Bronchial epithelial cell (primary cell): ENCODE measurements at places on chromosomes 6 and 20.

GRCh38 chr20:34983995-34984735 is 28.5 kb downstream of the MYH7B start:
- DNase-seq, result no peak

DNA sequence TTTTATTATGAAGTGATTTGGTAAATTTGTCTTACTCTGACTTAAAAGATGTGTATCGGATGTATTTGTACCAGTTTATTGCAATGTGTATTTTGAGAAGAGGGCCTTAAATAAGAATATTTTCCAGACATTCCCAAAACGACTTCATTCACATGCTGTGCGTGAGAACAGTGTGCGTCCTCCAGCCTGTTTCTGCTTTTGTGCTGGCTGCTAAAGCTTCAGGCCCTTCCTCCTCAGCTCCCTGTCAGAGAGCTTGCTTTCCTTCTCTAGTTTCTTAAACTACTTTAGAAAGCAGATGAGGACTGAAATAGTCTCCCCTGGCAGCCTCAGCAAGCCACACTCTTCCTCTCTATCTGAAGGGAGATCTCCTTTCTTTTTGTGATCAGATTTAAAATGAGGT is 157.8 kb downstream of the SAMD5 start:
- DNase-seq, result no peak

DNA sequence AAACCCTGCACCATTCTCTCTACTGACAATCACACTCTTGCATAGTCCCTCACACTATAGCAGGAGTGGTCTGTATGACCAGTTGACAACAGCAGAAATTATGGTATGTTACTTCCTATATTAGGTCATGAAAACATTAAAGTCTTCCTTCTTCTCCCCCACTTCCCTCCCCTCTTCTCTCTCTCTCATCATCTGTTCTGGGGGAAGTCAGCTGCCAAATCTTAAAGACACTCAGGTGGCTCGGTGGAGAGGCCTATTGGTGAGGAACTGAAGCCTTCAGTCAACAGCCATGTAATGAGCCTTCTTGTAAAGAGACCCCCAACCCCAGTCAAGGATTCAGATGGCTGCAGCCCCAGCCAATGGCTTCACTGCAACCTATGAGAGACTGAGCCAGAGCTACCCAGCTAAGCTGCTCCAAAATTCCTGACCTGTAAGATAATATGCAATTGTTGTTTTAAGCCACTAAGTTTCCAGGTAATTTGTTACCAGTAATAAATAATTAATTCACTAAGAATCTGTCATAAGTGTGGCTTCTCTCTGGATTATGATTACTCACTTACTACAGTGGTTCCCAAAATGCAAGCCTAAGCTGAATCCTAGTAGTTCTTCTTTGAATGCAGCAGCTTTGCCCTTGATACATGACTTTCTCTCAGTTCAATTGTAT is 11.2 kb upstream of the TSBP1 start:
- DNase-seq, result no peak

- DNase-seq, result no peak
Measured at GRCh38 chr6:30013291-30013922, 47.7 kb upstream of the POLR1H start.

DNA sequence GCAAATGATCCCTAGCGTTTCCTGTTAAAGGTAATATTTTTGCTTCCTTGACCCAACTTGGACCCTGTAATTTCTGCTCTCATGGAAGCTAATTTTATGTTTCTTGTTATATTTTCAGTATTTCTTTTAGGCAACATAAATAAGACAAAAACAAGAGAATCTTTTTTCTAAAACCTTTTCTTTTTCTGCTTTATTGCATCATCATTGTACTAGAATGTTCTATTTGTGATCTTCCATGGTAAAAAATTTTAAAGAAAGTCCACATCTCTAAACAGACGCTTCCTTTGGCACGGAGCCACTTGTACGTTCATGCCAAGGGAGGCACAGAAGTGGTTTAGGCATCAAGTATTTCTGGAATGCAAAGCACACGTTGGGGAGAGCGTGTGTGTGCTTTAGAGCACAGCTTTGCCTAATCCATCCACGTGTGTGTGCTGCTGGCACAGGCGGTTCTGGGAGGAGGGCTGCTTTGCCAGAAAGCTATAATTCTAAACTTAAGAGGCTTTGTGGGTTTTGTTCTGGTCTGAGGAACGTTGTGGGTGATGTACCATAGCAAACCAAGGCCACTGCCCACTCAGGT is 98.3 kb downstream of the SASH1 start:
- DNase-seq, result peak; percentile 72

GRCh38 chr6:168369786-168370185 is 50.2 kb upstream of the DACT2 start:
- no peak for DNase-seq

GRCh38 chr20:54097236-54097529 is 26.8 kb upstream of the BCAS1 start:
- no peak for DNase-seq

GRCh38 chr6:132811276-132811675 is 3.1 kb upstream of the RPS12 start:
- no peak for DNase-seq

DNA sequence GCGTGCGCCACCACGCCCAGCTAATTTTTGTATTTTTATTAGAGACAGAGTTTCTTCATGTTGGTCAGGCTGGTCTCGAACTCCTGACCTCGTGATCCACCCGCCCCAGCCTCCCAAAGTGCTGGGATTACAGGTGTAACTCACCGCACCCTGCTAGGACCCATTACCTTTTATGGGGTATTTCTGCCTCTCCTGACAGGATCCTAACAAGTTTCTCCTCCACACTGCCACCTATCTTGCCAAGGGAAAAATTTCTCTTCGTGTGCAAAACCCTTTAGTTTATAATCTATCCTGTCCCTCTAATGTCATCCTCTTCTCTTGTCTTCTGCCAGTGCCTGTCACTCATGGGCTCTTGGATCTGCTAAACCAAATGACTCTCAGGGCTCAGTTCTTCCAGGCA is 1.9 kb downstream of the STMND1 start:
- no peak for DNase-seq

- DNase-seq, result no peak
Measured at GRCh38 chr20:34024723-34025351, 31.1 kb downstream of the RALY start.

- no peak for DNase-seq
Measured at GRCh38 chr6:147392917-147393625, 115.4 kb upstream of the SAMD5 start.

DNA sequence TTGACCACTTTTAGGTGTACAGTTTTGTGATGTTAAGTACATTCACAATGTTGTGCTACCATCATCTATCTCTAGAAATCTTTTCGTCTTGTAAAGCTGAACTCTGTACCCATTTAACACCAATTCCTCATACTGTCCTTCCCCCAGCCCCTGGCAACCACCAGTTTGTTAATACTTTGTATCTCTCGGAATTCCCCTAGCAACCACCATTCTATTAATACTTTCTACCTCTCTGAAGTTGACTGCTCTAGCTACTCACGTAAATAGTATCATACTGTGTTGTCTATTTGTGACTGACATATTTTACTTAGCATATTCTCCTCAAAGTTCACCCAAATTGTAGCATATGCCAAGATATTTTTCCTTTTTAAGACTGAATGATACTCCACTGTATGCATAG is 82.3 kb upstream of the CLDN20 start:
- DNase-seq, result no peak

DNA sequence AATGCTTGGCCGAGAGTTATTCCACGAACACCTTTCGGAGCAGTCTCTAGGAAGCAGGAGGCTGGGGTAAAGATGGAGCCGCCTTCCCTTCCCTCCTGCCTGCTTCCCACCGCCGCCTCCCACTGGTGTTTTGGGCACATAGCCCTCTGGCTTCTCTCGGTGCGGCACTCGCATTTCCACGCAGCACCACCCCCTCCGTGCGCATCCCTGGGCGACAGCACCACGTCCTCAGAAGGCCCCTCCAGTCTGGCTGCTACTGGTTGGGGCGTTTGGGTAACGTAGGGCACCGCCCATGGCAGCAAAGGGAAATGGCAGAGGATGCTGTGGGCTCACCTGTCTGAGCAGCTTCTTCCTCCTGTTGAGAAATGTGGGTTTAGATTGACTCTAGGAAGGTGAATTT is 2.4 kb downstream of the COL20A1 start:
- DNase-seq, result no peak

DNA sequence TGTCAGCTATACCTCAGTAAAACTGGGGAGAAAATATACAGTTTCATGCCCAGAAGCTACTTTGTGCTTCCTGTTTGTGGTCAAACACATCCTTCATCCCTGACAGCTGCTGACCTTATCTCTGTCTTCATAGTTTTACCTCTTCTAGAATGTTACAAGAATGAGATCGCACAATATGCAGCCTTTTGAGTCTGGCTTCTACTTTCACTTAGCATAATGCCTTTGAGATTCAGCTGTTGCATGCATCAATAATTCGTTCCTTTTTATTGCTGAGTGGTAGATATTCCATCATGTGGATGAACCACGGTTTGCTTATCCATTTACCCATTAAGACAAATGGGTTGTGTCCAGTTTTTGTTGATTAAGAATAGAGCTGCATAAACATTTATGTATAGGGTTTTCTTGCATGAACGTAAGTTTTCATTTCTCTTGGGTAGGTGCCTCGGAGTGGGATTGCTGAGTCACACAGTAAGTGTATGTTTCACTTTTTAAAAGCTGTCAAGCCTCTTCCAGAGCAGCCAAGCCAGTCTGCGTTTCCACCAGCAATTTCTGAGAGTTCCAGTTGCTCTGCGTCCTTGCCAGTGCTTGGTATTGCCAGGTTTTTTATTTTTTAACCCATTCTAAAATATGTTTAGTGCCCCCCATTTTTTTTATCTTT is 86.6 kb upstream of the PAX1 start:
- DNase-seq, result no peak

GRCh38 chr20:37992802-37993409 is 40.4 kb downstream of the TTI1 start:
- peak; percentile 92 for DNase-seq

DNA sequence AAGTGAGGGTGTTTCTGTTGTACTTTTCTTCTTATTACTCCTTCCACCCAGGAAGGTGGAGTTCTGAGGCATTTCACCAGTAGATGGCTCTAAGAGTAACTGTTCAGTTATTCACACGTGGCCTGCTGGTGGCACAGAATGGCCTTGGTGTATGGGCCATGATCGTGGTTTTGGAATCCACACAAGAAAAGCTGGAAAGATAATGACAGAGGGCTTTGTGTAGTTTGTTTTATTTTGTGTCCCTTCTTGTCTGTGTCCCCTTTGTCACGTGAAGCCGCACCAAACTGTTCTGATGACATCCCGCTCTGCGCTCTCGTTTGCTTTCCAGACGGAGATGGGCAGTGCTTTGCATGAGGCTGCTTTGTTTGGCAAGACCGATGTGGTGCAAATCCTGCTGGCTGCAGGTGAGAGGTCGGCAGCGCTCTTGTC is 93.4 kb downstream of the ANKS1A start:
- peak; percentile 16 for DNase-seq

GRCh38 chr6:144033816-144034735 is 26.0 kb upstream of the PLAGL1 start:
- peak; percentile 41 for DNase-seq

- no peak for DNase-seq
Measured at GRCh38 chr20:24720957-24721356, 228.1 kb upstream of the CST7 start.

GRCh38 chr6:41497994-41498393 is 48.2 kb upstream of the FOXP4 start:
- DNase-seq, result peak; percentile 23

DNA sequence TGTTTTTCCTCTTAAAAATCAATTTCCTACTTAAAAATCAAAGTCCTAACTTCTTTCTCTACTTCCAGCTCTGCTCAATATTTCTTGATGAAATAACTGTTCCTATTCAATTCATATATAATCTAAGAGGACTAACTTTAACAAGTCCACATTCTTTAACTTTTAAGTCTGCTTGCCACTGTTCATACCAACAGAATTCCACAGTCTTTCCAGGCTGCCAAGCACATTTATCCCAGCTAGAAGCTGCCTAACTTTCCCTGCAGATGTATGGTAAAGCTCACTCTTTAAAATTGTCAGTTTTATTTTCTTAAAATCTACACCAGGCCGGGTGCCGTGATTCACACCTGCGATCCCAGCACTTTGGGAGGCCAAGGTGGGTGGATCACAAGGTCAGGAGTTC is 11.5 kb downstream of the CALHM6 start:
- no peak for DNase-seq

DNA sequence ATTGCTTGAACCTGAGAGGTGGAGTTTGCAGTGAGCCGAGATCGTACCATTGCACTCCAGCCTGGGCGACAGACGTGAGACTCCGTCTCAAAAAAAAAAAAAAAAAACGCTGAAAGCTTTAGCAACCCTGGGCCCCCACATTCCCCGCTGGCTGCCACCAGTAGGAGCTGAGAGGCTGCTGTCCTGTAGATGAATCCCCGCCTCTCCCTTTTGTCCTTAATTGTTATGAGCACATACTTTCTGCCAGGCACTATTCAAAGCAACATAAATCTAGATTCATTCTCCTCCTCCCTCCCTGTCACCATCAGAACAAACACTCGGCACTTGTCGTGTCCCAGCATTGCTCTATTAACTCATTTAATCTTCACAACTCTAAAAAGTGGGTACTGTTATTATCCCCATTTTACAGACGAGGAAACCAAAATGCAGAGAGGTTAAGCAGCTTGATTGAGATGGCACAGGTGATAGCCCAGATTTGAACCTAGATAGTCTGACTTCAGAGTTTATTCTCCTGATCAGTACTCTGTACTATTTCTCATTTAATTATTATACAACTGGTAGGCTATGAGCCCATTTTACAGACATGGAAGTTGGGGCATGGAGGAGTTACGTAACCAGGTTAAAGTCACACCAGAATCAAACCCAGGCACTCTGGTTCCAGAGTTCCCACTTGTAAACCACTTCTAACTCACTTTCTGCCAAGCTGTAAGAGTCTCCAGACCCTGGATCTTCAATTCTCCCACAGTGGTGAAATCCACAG is 97.4 kb downstream of the EYA2 start:
- no peak for DNase-seq

- DNase-seq, result no peak
Measured at GRCh38 chr6:44396968-44397367, 9.5 kb downstream of the CDC5L start.

GRCh38 chr6:114247101-114247500 is 95.7 kb downstream of the HS3ST5 start:
- no peak for DNase-seq

DNA sequence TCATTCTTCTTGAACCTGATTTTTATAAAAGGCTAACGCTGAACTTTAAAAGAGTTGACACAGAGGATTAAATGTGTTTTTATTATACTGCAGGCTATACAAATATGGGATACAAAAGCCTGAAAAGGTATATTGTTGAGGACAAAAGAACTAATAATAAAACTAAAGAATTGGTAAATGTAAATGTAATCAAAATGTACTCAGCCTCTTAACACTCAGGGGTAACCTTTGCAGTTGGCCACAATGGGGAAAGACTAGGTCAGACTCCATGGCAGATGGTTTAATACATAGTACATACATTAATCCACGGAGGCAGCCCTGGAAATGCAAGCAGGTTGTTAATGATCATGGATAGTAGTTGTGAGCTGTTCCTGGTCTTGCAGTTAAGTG is 57.5 kb downstream of the SOBP start:
- no peak for DNase-seq
